ENCODE measurements at places on chromosomes 3 and 15.

DNA sequence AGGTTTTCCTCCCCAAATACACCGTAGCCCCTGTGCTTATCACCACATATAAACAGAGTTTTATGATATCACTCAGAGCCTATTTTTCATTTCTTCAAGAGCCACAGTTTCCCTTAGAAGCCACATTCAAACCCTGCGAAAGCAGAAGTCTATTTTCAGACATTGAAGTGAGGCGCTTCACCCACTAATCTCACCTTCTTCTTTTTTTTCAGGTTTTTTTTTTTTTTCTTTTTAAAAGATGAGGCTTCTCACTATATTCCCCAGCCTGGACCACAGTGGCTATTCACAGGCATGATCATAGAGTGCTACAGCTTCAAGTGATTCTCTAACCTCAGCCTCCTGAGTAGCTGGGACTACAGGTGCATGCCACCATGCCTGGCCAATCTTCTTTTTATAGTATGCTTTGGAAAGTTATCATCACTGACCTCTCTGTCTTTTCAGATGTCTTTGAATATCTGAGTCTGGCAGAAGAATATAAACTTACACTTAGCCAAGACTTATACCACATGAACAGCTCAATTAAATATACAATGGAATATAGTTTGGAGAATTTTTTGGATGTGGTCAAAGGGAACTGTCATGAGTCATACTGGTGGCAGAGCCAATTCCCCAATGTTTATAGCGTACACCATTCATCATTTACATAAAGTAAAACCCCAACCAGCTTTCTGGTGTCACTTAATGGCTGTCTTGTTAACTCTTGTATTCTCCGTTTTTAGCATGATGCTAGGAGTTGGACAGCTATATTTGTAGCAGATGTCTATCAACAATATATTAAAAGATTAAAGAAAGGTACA is 59.7 kb upstream of the CCDC50 start:
- DNase-seq = no peak

- no peak for DNase-seq
These were observed 22.6 kb upstream of the BDH1 start for GRCh38 chr3:197578376-197578775.

DNA sequence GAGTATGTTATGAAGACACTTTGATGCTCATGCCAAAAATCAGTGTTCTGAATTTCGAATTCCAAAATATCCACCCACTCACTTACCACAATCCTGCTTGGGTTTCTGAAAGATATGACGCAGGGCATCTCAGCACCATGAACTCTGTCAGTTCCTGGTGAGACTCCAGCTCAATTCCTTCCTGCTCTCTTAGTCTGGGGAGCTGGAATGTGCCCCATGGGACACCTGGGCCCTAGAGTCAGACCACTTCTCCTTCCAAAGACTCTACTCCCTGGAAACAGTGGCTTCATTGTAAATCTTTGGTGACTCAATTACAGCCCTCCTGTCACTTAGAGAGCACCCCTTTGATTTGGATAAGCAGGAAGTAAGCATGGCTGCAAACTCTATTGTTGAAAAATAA is 50.5 kb downstream of the CD86 start:
- DNase-seq = no peak

DNA sequence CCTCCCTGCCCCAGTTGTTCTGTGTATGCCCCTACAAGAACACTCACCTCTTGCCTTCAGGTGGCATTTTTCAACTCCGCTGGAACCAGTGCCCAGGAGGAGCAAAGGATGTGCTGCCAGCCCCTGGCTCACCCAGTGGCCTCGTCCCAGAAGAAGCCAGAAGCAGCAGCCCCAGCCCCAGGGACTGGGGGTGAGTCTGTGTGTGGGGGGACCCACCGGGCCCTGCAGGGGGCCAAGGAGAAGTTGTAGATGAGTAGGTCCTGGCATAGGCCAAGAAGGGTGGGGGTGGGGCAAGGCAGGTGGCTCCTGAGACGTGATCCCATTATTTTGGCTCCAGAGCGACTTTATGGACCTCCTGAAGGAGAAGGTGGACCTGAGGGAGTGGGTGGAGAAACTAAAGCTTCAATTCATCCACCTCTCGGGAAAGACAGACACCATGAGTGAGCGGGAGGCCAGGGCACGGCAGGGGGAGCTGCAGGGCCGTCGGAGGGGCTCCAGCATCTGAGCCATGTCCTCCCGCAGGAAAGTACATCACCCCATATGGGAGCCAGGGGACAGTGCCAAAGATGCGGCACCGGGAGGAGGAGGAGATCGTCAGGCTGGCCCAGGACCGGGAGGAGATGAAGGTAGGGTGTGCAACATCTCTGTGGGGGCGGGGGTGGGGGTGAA is 29.3 kb downstream of the NGRN start:
- DNase-seq = no peak

- DNase-seq = no peak
These were observed 168.5 kb upstream of the NSMCE3 start for GRCh38 chr15:29437888-29438702.

GRCh38 chr15:77606142-77607034 is 26.3 kb downstream of the LINGO1 start:
- no peak for DNase-seq

GRCh38 chr3:53159156-53160060 is 1.6 kb upstream of the PRKCD start:
- no peak for DNase-seq

- no peak for DNase-seq
These were observed 289.1 kb downstream of the TIGIT start for GRCh38 chr3:114582929-114583328.

- DNase-seq = no peak
These were observed 103.3 kb upstream of the GALNT15 start for GRCh38 chr3:16071206-16071605.

GRCh38 chr3:76011121-76011520 is 225.8 kb upstream of the ZNF717 start:
- no peak for DNase-seq

- no peak for DNase-seq
These were observed 40.4 kb upstream of the PXYLP1 start for GRCh38 chr3:141191097-141191749.

DNA sequence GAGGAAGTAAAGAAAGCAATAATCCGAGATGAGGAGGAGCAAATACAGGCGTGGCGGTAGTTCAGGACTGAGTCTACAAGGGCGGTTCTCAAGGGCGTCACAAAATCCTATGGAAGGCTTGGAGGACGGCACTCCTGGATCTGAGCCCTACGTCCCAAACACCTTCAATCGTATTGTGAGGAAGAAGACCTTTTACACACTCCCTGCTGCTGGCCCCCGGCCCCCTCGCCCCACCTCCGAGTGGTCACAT is 747 bp downstream of the PLD1 start:
- DNase-seq = peak; percentile 66

DNA sequence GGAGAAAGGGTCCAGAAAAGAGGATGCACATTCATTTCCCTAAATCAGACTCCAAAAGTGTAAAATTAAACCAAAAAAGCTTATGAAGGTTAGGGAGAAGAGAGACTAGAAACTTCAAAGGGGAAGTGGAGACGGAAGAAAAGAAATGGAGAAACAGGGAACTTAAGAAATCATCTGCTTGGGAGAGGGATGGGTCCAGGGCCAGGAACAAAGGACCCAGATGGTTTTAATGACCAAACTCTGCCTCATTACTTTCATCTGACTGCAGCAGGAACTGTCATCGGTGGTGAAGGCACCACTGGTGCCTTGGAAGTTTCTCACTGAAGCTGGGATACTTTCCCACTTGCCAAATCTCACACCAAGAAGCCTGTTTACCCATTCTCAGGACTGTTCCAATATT is 70.5 kb upstream of the SLC4A7 start:
- no peak for DNase-seq

DNA sequence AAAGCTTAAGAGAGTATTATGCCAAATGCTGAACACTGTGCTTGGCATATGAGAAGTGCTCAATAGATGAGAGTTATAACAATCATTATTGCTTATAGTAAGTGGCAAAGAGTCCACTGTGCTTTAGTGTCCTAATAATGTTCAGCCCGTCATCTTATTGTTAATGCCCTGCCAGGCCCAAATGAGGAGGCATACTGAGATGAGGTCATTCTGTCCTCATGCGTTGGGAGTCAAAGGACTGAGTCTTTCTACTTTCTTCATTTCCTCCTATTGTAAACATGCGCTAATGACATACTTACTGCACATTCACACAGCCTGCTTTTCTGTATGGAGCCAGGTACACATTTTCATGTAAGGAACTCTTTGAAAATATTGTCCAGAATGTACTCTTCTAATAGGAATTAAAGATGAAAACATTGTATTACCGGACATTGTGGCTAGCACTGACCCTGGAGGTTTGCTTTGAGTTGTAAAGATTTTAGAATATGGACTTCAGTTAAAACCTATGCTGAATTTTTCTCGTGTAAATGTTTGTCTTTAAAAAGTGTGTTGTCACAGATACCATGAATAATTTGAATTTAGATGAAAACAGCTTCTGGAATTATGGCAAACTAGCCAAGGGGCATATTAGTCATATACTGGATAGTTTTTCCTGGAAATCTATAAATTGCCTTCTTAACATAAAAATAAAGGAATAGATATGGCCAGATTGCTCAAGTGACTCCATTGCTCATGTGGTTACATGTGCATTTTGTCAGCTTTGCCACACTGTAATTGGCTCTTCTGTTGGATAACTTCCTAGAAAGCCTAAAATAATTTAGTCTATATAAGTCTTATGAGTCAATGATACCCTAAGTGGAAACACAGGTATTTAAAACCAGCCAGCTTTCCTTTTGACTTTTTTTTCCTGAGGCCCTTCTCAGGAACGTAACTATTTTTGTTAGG is 38.3 kb downstream of the KBTBD12 start:
- no peak for DNase-seq

DNA sequence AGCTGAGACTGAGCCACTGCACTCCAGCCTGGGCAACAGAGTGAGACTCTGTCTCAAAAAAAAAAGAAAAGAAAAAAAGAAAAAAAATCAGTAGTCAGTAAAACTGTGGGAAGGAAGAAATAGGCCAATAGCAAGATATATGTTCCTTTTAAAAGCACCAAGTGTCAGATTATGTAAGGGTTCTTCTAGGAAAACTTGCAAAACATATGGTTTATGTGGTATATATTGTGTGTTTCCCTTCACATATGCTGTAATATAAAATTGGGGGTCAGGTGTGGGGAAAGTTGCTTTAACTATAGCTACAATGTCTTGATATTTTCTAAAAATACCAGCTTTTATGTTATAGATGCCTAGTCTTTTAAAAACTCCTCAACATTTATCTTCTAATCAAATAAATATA is 64.6 kb downstream of the ESYT3 start:
- no peak for DNase-seq

DNA sequence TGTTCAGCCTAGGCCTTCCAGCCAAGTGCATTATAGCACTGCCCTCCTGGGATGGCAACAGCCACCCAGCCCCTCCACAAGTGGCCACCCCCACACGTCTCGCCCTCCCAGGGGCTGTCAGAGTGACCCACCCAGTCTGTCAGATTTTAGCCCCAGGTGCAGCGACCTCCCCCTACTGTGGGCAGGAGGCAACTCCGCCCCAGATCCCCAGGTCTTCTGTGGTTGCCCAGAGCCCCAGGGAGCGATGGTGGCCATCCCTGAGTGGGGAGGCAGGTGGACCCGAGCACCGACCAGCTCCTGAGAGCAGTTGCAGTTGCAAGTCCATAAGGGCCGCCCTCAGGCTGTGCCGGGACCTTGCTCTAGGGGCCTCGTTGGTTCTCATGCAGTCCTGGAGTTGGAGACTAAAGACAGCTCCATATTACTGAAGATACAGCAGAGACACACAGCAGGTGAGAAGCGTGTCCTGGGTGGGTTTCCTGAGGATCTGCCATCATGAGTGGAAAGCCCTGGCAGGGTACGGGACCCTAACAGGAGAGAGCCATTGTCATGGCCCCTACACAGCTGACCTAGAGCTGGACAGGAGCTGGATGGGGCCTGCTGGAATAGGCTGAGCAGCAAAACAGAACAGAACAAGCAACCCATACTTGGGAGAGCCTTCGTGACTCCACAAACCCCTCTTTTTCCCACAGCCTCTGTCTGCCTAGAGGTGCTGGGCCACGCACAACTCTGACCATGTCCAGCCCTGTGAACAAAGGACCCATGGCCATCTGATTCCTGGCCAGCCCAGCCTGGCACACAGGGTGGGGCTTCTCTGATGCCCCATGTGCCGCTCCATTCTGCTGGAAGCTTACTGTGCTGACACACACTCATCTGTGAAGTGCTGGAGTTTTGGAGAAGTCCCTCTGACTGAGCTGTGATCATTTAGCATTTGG is 110.3 kb upstream of the ALDH1A3 start:
- no peak for DNase-seq

GRCh38 chr3:157755233-157755632 is 252.0 kb upstream of the VEPH1 start:
- no peak for DNase-seq

DNA sequence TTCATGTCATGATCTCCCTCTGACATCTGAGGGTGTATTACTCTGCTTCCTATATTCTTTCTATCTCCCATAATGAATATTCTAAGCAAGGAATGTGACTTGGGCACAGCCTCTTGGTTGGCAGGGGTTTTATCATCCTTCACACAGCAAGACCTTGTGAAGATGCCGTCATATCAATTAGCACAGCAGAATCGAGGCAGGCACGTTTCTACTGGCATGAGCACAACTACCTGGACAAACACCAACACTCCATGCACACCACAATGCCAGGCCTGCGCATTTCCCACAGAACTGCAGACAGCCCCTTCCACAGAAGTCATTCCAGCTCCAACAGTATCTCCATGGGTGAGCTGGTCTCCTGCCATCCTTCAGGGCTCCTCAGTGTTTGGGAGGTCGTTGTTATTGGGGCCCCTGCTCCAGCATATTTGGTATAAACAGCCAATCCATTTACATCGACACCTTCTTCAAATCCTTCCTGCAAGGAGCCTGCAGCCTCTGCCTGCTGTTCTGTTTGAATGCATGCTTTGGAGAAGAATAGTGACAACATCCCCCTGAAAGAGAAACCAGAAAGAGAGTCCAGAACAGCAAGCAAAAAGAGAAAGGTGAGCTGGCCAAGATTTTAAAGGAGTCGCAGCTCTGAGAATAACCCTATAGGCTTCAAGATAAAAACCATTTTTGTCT is 275.5 kb downstream of the SHOX2 start:
- no peak for DNase-seq

DNA sequence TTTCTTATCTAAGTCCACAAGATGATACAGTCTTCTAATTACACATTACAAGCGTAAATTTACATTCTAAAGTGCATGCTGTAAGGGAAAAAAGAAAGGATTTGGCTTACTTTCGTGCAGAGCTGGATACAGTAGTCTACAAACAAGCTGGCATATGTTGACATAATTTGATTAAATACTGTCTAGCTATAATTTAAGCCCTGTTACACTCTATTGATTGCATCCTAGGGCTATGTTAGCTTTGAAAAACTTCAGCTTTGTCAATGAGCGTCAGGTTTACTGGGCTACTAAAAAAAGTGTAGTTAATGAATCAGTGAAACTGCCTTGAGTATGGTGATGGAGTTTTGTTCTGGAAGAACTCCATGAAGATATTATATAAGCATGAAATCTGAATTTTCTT is 24.5 kb upstream of the PLCL2 start:
- DNase-seq = no peak

DNA sequence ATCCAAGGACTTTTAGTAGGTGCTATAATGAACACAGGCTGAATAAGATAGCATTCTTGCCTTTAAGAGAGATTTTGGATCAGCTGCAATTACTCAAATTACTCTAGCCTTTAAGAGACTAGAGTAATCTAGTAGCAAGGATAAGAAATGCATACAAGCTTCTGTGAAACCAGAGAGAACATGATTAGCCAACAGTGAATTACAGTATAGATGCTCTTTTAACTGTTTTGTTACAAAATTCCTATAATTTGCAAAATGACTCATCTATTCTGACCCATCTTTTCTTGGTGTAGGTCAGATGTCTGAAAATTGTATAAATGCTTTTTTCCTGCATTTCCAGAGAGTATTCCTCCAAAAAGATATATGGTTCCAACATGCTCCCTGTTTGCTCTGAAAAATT is 66.9 kb downstream of the CEP63 start:
- no peak for DNase-seq

- peak; percentile 75 for DNase-seq
These were observed 49.1 kb upstream of the RAB6B start for GRCh38 chr3:133944641-133945380.

Measured in KBM-7 (cell line).